CMK (cell line): ENCODE measurements at places on chromosomes 16 and 17.

- DNase-seq = no peak
Observed at GRCh38 chr17:75335315-75335714, 46.1 kb upstream of the SLC25A19 start.

DNA sequence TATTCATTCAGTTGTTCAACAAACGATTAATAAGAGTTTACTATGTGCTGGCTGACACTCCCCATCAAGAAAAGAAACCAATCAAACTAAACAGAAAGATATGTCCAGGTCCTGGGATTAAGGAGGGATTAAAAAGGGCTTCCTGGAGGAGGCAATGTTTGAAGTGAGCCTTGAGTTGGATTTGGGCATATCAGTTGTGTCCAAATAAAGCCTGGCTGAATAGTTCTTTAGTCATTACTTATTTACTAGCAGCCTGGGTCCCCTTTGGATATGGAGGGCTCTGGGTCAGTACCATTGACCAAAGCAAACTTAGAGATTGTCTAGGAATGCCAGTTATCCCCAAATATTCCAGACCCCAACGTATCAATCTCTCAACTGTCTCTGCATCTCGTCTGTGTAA is 117.7 kb downstream of the COPRS start:
- DNase-seq = no peak

DNA sequence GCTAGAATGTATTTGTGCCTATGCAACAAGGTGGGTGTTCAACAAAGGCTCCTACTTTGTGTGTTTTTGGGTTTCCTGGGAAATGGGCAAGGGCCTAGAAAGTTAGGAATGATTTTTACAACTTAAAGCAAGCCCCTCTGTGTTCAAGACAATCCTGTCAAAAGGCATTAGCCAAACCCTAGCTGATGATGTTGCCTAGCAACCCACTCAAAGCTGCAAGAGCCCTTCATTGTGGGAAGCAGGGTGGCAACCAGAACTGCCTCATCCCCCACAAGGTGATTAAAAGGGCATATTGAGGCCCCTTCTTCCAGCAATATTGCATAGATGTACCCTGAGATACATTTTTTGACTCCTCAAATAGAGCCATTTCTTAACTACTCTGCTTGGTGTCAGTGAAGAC is 16.0 kb upstream of the RASL10B start:
- no peak for DNase-seq

DNA sequence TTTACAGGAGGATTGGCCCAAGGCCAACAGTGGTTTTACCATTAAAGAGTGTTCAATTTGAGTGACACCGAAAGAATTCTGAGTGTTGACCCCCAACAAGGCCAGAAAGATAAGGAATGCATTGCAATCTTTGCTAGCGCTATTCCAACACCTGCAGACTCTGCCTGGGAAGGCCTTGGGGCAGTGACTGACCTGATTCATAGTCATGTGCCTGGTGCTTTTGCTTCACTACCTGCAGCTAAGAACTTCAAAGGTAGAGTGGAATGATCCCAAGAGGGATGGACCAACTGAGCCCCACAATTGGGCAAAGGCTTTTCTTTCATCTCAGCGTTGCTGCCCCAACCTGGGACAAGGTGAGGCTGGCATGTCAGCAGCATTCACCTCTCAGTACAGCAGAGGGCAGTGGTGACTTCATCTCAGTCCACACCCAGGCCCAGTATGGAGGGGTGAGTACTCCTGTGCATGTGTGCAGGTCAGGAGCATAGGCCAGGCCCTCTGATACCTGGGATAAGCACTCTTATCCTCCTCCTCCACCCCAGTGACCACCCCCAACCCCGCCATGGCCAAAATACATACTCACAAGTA is 149.6 kb upstream of the GNAO1 start:
- DNase-seq = no peak

DNA sequence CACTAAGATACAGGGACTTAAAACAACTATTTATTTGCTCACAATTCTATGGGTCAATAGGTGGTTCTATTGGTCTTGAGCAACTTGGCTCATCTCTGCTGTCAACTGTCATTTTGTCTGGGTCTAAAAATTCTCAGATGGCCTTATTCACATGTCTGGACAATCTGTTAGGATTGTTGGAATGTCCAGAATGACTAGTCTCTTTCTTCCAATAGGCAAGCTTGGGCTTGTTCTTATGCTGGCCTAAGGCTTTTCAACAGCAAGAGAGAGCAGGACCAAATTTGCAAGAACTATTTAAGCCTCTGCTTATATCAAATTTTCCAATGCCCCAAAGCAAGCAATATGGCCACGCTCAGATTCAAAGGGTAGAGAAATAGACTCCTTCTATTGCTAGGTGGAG is 240.9 kb downstream of the KIF2B start:
- DNase-seq = no peak

DNA sequence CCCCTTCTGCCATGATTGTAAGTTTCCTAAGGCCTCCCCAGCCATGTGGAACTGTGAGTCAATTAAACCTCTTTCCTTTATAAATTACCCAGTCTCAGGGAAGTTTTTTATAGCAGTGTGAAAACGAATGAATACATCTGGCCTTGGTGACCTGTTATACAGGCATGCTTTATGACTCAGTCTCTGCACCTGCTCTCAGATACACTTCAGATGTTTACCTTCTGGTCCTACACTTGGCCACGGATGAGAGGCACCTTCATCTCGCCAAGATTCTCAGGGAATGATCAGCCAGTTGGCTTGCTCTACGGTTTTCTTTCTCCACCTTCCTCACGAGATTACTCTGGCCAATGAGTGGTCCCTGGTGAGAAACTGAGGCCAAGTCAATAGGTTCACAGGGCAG is 304.7 kb downstream of the CA10 start:
- DNase-seq = no peak

DNA sequence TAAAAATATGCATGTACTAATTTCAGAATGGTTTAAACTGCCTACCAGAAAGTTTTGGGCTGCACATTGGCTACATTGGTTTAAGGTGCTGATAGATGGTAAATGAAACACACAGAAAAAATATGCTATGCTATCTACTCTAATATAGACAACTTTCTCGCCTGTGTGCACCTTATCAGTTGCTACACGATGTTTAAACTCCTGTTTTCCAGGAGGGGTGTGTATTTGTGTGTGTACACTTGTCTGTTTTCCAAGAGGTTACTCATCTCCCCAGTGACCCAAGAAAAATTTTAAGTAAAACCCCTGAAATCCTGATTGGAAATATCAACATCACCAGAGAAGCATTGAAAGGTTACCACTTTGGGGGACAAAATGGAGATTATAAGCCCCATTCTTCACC is 21.6 kb upstream of the PSMC5 start:
- DNase-seq = no peak

- DNase-seq = peak; percentile 83
Observed at GRCh38 chr17:74532115-74532514, 840 bp upstream of the CD300LB start.

GRCh38 chr16:88048985-88049384 is 97.8 kb downstream of the BANP start:
- DNase-seq = no peak

DNA sequence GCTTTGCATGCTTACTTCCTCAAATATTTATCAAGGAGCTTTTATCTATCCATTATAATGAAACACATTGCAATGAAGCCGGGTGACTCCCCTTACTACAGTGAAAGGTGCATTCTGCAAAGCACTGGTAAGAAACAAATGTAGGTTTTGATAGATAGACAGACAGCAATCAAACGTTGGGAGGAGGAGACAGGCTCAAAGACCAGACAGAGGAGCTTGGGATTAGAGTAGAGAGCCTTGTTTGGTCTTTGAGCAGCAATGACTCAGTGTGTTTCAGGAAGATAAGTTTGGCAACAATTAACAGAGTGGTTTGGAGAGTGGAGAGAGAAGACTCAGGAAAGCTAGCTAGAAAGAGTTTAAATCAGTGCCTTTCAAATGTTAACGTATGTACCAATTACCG is 68.8 kb downstream of the ZNF18 start:
- DNase-seq = no peak

DNA sequence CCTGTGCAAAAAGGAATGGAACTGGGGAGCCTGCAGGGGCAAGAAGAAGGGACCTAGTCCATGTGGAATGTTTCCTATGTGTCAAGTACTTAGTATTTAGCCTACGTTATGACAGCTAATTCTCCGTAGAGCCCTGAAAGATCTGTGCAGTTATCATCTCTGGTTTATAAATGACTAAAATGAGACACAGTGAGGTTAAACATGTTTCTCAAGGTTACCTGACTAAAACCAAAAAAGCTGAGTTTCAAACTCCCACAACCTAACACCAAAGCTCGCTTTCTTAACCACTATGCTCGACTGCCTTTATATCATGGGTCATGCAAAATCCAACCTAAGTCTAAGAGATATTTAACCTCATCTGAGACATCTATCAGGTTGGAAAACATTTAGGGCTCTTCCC is 53.3 kb upstream of the CCL2 start:
- DNase-seq = no peak

DNA sequence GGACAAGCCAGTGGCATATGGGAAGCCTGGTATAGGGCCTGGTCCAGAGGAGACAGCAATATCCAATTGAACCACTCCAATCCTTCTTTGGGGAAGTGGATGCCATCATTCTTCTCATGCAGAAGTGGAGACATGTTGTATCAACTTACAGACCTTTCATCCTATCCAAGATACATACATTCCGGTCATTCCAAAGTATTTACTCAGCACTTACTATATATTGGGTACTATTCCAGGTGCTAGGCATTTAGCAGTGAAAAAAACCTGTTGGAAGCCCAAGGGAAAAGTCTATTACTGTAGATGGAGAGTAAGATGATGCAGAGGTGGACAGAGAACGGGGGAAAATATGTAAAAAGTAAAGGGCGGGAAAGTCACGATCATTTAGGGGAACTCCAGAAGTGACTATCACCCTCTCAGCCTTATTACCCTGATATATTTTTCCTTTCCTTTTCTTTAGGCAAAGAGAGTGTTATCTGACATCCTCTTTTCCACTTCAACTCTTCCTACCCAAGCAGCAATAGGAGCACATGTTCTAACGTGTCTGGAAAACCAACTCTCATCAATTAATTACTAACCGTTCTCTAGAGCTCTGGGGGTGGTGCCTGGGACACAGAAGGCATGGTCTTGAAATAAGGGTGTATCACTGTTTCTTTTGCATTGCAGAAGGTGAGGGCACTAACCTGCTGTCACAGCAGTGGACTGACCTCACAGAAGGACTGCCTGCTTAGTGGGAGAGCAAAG is 210.1 kb upstream of the MAF start:
- no peak for DNase-seq

- no peak for DNase-seq
Observed at GRCh38 chr16:383326-384051, 1.7 kb upstream of the PGAP6 start.

GRCh38 chr17:80361495-80362220 is 53.3 kb upstream of the ENDOV start:
- no peak for DNase-seq

GRCh38 chr17:7988750-7989178 is 13.7 kb upstream of the GUCY2D start:
- no peak for DNase-seq

DNA sequence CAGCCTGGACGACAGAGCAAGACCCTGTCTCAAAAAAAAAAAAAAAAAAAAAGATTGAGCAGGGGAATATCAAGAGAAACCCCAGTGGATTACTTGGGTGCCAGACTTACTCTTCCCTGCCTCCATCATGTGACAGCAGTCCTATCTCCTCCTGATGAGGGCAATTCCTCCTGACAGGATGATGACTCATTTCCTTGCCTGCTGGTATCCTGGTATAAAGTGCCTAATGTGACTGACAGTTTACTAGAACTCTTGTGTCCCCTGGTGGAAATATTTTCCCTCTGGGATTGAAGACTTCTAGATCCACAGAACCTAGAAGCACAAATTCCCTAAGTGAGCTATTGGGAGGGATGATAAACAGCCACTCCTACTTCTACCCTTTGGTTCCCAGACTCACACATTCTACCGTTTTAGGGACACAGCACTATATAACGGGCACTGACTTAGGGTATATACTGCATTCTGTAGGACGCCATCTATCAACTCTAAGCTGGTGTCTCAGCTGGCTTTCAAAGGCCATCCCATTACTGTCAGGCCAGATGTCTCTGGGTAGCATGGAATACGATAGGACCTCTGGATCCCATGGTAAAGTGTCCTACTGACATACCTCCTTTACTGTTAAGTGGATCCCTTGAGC is 114.6 kb upstream of the MED13 start:
- DNase-seq = no peak

DNA sequence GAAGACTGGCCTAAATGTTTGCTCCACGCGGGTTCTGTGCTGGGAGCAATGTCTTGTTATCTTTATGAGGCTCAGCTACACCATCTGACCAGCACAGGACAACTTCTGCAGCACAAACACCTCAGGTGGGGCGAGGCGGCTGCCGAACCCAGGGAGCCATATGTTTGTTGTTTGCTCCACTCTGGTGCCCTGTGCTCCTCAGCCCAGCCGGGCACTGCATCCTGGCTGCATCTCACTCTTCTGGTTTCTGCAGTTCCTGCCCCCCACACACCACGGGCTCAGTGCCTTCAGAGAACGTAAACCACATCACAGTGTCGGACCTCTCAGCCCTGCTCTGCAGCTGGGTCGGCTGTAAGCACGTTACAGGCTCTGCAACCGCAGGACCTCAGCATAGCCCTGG is 32.4 kb downstream of the MXRA7 start:
- DNase-seq = no peak

GRCh38 chr17:56939869-56940484 is 20.9 kb downstream of the COIL start:
- DNase-seq = peak; percentile 11

DNA sequence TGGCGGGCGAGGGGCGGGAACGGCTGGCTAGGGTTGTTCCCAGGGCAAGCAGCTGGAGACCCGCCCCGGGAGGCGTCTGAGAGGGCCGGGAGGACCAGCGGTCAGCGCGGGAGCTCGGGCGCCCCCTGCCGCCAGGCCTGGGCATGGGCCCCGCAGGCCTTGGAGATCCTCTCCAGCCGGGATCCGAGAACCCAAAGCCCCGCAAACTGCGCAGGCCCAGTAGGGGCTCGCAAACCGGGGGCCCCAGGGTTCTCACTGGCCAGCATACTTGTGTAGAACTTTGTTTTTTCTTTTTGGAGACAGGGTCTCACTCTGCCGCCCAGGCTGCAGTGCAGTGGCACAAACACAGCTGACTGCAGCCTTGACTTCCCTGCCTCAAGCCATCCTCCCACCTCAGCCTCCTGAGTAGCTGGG is 20.8 kb upstream of the ZNF423 start:
- no peak for DNase-seq
